ENCODE measurements at places on chromosomes 5 and 9. TPM values are rescaled to one million over a fixed set of nuclear protein-coding genes. Genes with fewer than 3 reads are reported as not detected.

GRCh38 chr5:102874054-102874453 is 118.9 kb downstream of the PAM start:
- DNase-seq: no peak

GRCh38 chr9:113620377-113621161 is 157.0 kb downstream of the RGS3 start:
- peak; percentile 66 for DNase-seq

Gene BTNL3
- polyA plus RNA-seq: 0.13 TPM

- DNase-seq: peak; percentile 57
Measured at GRCh38 chr5:131513780-131514179, 121.2 kb downstream of the RAPGEF6 start.

Gene ARSB
- 2.2 TPM for polyA plus RNA-seq

DNA sequence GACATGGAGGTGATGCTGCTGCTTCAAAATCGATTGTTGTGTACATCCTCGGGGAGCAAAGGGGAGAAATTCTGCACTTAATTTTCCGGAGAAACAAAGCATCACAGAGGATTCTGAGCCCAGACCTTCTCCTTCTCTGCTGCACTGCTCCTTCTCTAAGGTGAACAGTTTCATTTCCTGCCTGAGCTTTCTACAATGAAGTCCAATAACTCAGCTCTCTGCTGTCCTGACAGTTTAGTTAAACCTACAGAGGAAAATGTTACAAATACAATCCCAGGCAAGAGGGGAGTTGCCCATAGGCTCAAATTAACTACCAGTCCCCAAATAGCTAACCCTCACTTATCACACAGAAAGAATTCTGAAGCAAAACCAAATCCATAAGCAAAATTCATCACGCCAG is 206.3 kb downstream of the EFNA5 start:
- no peak for DNase-seq

DNA sequence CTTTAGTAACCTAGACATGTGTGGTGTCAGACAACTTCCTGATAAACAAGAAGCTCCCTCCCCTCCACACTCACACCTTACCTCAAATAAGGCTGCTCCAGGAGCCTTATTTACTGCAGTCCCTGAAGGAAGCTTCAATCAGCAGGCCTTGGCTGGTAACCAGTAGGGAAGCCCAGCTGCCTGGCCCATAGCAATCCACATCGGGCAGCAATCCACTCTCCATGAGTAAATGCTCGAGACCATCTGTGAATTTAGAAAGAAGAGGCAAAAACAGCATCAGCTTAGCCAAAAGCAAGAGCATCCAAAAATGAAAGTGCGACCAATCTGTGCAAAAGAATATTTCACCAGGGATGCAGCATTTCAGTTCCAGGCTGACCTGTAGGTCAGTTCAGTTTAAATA is 213.3 kb upstream of the TUSC1 start:
- no peak for DNase-seq

Gene PDE6A
- polyA plus RNA-seq: not detected

DNA sequence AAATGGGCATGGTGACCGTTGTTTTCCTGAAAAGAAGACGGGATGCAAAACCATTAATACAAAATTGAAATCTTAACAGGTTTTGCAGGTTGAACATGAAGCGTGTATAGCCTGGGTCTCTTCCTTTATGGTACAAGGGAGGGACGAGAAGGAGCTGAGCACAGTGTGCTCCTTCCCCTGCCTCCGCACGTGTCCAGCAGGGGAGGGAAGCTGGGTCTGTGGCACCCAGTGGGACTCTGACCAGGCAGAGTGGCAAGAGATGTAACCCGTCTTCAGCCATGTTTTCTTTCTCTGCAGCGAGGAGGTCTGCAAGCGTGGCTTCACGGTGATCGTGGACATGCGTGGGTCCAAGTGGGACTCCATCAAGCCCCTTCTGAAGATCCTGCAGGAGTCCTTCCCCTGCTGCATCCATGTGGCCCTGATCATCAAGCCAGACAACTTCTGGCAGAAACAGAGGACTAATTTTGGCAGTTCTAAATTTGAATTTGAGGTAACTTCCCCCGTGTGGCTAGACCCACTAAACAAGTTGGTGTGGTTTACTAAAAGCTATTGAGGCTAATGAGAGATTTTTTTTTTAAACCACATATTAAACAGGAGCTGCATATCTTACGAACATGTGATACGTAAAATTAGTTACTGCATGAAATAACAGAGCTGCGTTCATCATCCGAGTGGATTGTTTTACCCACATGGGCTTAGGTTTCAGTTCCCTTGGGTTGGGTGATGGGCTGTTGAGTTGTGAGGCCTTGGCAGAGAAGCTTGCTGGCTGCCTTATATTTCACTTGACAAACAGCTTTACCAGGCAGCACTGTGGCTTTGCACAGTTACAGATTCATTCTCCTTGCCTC is 143.7 kb downstream of the TRIO start:
- no peak for DNase-seq
